AG08395 (cell line): ENCODE measurements at places on chromosomes 2 and 18.

- peak; percentile 21 for DNase-seq
Measured at GRCh38 chr18:22800551-22800951, 132.6 kb upstream of the RBBP8 start.

GRCh38 chr2:219597552-219598307 lies at the start of gene STK11IP:
Gene STK11IP, plus strand, starts transcription at chr2:219597857. Its CDS starts 263 bp downstream, at chr2:219598120.
- peak; percentile 99 for DNase-seq

GRCh38 chr2:62589691-62590356 lies 83.8 kb upstream of the TMEM17 start:
- DNase-seq: no peak

GRCh38 chr2:105600949-105601794 lies 143.5 kb upstream of the NCK2 start:
- DNase-seq: no peak

DNA sequence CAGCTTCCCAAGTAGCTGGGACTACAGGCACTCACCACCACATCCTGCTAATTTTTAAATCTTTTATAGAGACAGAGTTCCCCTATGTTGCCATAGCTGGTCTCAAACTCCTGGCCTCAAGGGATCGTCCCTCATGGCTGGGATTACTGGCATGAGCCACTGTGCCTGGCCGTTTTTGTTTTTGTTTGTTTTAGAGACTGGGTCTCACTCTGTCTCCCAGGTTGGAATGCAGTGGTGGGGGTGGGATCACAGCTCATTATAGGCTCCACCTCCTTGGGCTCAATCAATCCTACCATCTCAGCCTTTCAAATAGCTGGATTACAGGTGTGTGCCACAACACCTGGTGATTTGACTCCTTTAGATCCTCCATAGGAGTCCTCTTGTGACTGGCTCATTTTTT lies 19.5 kb upstream of the ZDBF2 start:
- no peak for DNase-seq

- DNase-seq: peak; percentile 94
Measured at GRCh38 chr2:217695033-217695520, 307.7 kb downstream of the TNS1 start.

DNA sequence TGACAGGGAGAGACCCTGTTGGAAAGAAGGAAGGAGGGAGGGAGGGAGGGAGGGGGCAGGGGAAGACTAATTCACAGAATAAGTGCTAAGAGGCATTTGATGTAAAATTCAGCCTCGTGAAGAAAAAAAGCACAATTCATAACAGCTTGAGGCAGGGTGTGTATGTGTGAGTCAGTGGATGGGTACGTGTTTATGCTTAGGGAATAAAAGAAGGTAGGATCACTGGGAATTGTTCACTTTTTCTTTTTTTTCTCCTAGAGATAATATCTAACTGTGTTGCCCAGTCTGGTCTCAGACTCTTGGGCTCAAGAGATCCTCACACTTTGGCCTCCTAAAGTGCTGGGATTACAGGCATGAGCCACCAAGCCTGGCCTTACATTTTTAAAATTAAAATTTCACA lies 39.2 kb downstream of the WDR33 start:
- DNase-seq: peak; percentile 35

GRCh38 chr2:199850718-199851500 lies at the start of gene FTCDNL1:
Gene FTCDNL1, minus strand, starts transcription at chr2:199851192. Its CDS starts 2,230 bp downstream, at chr2:199848962.
- peak; percentile 74 for DNase-seq

GRCh38 chr2:144559681-144560080 lies 39.8 kb upstream of the ZEB2 start:
- no peak for DNase-seq
